CD4-positive, alpha-beta T cell treated with Interleukin-10 for 1 hour (primary cell): ENCODE measurements at places on chromosomes 16 and 17.

DNA sequence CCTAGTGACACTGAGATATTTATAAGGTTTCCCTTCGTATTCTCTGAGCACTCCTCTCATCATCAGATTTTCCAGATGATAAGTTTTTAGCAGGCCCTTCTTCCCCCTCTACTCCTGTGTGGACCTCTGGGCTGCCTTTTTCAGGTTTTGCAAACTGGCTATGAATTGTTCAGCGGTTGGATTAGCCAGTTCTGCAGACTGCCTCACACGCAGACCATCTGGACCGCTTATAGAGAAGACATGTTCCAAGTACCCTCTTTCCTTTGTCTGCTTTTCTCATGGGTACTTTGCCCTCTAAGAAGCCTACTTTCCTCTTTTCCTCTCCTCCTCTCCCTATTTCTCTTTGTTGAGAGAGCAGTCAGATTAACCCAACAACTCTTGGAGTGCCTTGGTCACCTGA lies 111.6 kb downstream of the GRIN2A start:
- no peak for DNase-seq

- no peak for DNase-seq
Measured at GRCh38 chr17:44439168-44439567, 49.7 kb upstream of the ITGA2B start.

DNA sequence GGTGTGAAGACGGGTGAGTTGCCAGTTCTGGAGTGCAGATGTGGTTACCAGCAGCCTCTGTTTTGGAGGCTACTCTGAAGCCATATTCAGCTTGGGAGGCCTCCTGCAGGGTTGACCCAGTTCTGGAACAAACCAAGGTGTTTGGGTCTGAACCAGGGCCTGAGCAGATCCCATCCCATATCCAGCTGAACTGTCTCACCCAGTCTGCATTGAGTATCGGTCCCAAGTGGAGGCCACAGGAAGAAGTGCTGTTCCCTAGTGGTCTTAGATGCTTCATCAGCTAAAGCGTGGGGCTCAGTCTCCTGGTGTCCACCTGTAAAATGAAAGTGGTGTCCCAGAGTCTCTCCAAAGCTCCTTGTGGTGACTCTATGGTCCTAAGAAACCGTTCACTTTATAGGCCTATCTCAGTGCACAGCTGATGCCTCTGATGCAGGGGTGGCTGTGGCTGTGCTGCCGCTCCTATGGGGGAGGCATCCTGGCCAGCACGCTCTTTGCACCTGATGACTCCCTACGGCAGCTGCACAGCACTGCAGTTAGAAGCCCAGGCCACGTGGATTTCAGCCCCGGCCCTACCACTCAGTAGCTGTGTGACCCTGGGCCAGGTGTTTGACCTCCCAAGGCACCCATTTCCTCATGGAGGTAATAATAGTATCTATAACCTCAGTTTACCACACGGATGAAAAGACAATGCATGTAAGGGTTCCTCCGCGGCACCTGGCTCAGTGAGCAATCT lies 21.0 kb downstream of the CBX4 start:
- DNase-seq: no peak

GRCh38 chr16:82583422-82583821 lies 43.3 kb upstream of the CDH13 start:
- no peak for DNase-seq

DNA sequence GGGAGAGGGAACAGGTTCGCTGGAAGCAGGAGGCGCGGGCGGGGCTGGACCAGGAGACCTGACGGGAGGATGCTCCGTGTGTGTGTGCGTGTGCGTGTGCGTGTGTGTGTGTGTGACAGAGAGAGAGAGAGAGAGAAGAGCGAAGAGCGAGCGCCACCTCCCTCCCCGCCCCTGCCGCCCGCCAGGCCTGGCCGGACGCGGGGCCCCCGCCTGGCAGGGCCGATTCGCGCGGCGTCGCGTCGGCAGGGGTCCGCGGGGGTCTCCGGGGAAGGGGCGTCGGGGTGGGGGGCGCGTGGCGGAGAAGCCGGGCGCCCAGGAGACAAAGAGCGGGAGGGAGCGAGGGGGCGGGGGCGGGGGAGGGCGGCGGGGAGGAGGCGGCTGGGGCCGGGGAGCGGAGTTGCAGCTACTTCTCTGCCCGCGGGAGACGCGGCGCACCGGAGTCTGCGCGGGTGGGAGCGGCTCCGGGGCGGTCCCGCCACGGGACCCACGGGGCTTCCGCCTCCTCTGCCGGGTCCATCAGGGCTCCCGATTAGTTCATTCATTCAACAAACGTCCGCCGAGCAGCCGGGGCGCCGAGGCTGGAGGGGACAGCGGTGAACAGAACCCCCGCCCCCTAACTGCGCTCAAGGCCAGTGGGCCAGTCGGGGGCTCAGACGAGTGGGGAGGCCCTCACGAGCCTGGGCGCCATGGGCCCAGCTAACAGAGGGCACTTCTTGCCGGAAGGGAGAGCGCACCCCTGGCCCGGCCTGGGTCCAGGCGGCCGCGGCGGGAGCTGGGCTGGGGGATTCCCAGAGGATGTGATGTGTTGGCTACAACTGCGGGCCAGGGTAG lies at the start of gene SAMD14:
SAMD14 (minus strand) TSS at position 433 of the 831 bp plus-strand sequence. CDS start 5,201 bp downstream, outside the sequence.
- DNase-seq: peak; percentile 71

DNA sequence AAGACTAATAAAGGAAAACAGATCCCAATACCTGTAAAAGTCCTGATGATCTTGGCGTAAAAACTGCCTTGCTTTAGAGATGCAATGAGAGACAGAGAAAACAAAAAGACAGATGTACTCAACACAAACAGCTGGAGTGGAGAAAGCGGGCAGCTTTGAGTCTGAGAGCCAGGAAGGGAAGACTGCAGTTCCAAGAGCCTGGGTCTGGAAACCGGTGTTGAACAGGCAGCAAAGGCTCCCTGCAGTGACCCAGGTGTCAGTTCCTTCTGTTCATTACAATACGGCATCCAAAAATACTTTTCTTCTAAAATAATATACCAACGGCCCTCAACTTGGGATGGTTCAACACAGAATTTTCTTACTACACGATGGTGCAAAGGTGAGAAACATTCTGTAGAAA lies 29.6 kb downstream of the VPS53 start:
- no peak for DNase-seq

GRCh38 chr16:11306997-11307638 lies 26.0 kb upstream of the PRM1 start:
- no peak for DNase-seq

DNA sequence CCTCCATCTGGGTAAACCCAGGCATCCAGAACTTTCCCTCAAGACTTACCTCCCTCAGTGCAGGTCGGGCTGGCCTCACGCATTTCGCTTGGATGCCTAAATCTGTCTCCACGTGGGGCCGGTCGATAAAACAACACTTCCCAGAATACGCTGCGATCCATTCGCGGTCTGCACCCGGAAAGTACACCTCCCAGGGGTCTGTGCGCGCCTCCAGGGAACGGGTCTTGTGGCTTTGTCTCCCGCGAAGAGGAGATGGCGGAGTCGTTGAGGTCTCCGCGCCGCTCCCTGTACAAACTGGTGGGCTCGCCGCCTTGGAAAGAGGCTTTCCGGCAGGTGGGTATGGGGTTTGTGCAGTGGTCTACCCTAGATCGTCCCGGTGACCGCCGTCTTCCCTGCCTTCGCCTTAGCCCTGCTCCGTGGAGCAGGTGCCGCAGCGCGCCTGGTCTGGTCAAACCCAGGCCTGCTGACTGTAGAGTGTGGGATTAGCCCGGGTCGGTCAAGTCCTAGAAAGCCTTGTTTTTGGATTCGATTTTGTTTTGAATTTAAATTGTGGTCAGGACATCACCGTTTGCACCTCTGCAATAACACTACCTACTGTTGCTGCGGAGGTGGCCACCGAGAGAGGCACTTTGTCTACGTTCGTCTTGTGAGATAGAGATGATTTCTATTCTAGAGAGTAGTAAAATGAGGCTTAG lies at the start of gene RPAIN:
RPAIN (plus strand) TSS at position 224 of the 695 bp plus-strand sequence; CDS start at position 253, 29 bp downstream.
- DNase-seq: peak; percentile 87
